HEK293T (cell line): ENCODE measurements at places on chromosomes 2 and 18.

DNA sequence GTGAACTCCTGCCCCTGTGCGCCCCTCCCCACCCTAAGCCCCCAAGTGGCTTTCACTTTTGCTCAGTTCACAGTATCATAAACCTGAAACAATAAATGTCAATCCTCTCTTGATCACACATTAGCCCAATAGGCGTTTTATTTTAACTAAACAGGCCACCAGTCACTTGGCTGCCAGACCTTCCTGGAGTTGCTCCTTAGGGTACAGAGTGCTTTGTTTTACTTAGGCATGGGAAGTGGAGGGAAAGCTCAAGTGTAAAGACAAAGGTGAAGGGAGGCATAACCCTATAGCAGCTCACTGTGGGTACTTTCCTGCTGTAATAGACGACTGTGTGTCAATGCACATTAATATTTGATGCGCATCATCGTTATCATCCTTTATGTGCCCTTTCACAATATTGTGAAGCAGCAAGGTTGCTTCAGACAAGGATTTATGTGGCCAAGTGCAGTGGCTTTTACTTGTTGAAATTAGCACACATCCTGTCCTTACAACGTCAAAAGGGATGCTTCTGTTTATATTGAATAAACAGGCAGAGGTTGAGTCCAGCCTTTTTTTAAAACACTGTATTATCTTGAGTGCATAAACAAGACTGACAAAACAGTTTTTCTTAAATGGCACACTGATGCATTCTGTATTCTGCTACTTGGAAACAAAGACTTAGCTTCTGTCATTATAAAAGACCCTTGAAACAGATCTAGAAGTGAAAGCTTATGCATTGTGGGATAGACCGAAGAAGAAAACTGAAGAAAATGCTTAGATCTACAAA, 168.5 kb downstream of the TMEFF2 start:
- DNase-seq: no peak

- DNase-seq: no peak
Measured at GRCh38 chr2:30934066-30934465, 126.8 kb upstream of the CAPN13 start.

- DNase-seq: no peak
Measured at GRCh38 chr18:679516-679915, 22.1 kb downstream of the TYMS start.

- DNase-seq: no peak
Measured at GRCh38 chr2:149877913-149878312, 290.3 kb upstream of the MMADHC start.

- DNase-seq: no peak
Measured at GRCh38 chr2:237097326-237097910, 11.7 kb downstream of the COPS8 start.

DNA sequence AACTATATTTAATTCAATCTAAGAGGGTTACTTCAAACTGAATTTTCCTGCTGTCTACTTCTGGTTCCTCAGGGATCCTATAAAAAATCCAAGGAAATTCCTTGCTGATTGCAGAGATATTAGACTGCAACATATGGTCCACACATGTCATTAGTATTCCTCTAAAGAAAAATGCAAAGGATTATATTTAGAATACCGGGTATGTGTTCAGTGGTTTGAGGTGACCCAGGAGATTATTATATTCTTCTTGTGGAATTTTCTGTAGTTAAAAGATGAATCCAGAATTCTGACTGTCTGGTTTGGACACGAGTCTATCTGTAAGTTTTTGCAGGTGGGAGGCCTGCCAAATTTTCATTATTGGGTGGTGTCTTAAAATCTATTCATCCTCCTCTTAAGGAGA, 18.2 kb downstream of the HOXD1 start:
- no peak for DNase-seq

- no peak for DNase-seq
Measured at GRCh38 chr2:191065785-191066184, 51.8 kb upstream of the STAT1 start.

DNA sequence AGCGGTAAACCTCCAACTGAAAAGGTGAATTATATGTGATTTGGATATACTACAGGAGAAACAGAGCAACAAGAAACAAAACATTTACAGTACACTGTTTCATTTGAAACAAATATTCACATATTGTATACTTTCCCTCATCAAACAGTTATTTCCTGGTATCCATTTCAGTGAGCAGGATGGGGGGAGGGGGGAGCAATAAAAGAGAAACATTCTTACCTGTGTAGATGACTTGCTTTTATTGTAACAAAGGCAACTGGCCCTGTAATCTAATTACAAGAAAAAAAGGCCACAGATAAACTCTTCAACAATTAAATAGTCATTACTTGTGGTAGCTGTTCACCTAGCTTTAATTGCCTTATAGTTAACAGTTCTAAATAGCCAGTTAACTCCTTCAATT, 3.9 kb upstream of the PPP1CB start:
- no peak for DNase-seq

- DNase-seq: no peak
Measured at GRCh38 chr2:28291811-28292440, 100.7 kb upstream of the FOSL2 start.

GRCh38 chr18:79961527-79962291, 2.7 kb upstream of the HSBP1L1 start:
- no peak for DNase-seq

DNA sequence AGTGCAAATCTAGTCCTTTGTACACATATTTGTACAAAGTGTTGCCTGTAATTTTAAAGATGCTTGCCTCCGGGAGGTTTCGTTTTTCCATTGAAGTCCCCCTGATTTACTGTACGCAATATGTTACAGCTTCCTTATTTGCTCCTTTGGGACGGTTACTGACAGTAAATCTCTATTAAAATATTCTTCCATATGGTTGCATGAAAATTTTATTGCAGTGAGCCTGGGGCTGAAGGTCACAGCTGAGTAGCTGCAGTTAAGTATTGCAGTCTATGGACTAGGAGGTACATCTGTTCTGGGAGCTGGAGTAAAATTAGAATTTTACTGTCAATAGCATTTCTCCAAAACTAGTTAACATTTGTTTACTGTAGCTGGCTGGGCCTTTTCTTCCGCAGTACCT, 119.2 kb downstream of the ETAA1 start:
- DNase-seq: no peak

- DNase-seq: no peak
Measured at GRCh38 chr2:105868060-105868459, 123.3 kb downstream of the NCK2 start.

- DNase-seq: no peak
Measured at GRCh38 chr2:188975497-188976102, 1.4 kb downstream of the COL3A1 start.

DNA sequence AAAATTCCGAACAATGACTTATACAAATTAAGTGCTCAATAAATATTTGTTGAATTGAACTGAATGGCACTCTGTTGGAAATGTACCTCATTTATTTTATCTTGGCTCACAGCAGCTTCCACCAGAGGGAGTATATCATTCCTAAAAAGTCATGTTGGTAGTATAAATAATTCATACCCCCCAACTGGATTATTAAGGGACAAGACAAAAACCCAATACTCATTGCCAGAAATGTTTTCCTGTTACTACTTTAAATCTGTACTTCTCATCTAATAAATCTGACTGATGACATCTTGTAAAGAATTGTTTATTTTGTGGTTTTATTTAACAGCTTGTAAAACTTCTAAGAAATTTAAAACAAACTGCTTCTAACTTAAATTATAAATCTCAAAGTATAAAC, 163.9 kb downstream of the CDH2 start:
- no peak for DNase-seq

- no peak for DNase-seq
Measured at GRCh38 chr18:51711298-51711889, 513.9 kb upstream of the MEX3C start.

DNA sequence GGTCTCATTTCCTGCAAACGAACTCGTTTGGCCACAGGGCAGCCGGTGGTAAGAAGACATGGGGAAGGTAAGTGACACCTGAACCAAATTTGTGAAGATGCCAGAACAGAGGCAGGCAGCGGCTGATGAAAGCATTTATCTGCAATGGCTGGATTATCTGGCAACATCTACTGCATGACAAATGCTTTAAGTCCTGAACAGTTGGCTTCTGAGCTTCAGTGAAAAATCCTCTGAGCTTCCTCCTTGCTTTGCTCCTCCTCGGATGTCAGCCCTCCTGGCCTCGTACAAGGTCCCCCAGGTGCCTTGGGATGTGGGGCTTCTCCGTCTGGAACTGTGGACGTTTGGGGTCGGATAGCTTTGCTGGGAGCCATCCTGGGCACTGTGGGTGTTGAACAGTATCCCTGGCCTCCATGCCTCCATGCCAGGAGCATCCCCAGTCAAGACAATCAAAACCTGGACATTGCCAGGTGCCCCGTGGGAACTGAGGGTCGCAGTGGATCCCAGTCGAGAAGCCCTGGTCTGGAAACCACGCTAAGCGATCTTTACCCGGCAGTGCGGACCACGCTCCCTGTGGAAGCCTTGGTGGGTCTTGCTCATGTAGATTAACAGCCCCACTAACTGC, 49.3 kb downstream of the KCNG2 start:
- no peak for DNase-seq

DNA sequence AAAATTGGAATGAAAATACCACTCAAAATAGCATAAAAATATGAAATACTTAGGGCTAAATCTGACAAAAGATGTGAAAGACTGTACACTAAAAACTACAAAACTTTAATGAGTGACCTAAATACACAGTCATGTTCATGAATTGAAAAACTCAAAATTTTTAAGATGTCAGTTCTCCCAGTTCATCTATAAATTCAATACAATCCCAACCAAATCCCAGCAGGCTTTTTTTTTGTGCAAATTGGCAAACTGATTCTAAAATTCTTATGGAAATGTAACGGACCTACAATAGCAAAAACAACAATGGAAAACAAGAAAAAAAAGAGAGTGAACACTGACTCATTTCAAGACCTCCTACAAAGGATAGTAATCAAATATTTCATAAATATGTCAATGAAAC, 4.4 kb upstream of the USP40 start:
- no peak for DNase-seq

DNA sequence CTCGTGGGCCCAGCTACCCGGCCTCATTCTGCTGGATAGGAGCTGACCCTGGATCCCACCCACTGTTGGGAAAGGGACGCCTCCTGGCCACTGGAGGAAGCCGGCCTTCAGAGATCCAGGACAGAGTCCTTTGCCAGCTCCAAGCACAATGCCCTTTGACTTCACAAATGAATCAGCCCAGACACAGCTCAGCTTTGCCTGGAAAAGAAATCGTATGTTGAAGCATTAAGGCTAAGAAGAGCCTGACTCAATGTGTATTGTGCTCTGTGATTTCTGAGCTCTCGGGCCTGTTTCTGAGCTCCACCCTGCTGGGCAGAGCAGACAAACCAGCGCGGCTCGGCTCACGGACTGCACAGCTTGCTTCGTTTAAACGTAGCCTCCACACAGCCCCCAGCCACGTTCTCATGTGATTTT, 162.9 kb upstream of the APCDD1 start:
- no peak for DNase-seq
